ENCODE measurements at places on chromosomes 7 and 10.

- H3K4me1 ChIP-seq = no peaks in the 10 kb centered on the region
- no peaks in the 10 kb centered on the region for H3K27me3 ChIP-seq
- H3K27ac ChIP-seq = no peak overlapping the region
- DNase-seq = no peak
Observed at GRCh38 chr10:56633876-56634452, 272.9 kb upstream of the ZWINT start.

GRCh38 chr10:63965846-63966245 is 444.6 kb downstream of the REEP3 start:
- DNase-seq = no peak
- H3K27ac ChIP-seq = no peak overlapping the region
- no peaks in the 10 kb centered on the region for H3K36me3 ChIP-seq
- no peaks in the 10 kb centered on the region for H3K27me3 ChIP-seq
- no peak overlapping the region for H3K4me3 ChIP-seq

DNA sequence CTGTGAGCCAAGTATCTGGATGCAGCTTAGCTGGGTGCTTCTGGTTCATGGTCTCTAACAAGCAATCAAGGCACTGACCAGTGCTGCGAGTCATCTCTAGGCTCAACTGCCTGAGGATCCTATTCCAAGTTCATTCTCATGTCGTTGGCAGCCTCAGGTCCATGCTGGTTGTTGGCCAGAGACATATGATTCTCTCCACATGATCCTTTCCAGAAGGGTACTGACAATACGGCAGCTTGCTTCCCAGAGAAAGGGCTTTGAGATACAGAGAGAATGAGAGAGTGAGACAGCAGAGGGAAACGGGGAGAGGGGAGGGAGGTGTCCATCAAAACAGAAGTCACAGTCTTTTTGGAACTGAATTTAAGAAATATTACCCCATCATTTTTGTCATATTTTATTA is 405.6 kb downstream of the XPNPEP1 start:
- no peaks in the 10 kb centered on the region for H3K36me3 ChIP-seq
- DNase-seq = no peak
- no peak overlapping the region for H3K27ac ChIP-seq

DNA sequence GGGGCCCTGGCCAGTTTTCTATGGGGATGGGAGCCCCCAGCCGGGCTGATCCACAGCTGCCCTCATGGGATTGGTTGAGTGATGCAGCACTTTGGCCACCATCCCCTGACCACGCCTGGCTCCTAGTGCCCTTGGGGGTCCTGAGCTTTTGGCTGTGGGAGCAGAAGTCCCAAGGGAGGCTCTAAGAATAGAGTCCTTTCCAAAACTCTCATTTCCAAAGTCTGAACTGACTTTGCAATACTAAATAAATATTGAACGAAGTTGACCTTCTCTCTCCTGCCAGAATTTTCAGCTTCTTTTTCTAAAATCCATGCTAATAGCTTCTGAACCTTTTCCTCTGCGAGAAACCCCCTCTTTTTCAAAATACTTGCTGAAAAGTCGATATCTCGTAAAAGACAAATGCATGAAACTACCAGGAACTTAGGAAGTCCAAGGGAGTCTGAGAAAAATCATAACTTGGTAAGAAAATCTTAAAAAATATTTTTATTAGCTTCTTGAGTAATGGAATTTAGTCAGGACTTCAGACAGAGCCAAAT is 62.7 kb upstream of the IGFBP3 start:
- no peaks in the 10 kb centered on the region for H3K36me3 ChIP-seq

GRCh38 chr7:120180221-120180620 is 92.8 kb upstream of the KCND2 start:
- no peak overlapping the region for H3K27ac ChIP-seq
- no peak for DNase-seq
- no peaks in the 10 kb centered on the region for H3K27me3 ChIP-seq

- peaks cover 40% of the 10 kb centered on the region for H3K36me3 ChIP-seq
- DNase-seq = no peak
- peaks cover 35% of the 10 kb centered on the region for H3K4me1 ChIP-seq
- peaks cover 2% of the 10 kb centered on the region for H3K27me3 ChIP-seq
Observed at GRCh38 chr7:99409806-99410205, 1.0 kb downstream of the BUD31 start.

Measured in nephron progenitor cell (in vitro differentiated cells).